GM06990 (cell line): ENCODE measurements at places on chromosomes 11 and 22.

- no peak for DNase-seq
Observed at GRCh38 chr11:103281301-103281700, 172.1 kb downstream of the DYNC2H1 start.

GRCh38 chr11:111637885-111638284 is 35.6 kb downstream of the SIK2 start:
- peak; percentile 18 for DNase-seq

DNA sequence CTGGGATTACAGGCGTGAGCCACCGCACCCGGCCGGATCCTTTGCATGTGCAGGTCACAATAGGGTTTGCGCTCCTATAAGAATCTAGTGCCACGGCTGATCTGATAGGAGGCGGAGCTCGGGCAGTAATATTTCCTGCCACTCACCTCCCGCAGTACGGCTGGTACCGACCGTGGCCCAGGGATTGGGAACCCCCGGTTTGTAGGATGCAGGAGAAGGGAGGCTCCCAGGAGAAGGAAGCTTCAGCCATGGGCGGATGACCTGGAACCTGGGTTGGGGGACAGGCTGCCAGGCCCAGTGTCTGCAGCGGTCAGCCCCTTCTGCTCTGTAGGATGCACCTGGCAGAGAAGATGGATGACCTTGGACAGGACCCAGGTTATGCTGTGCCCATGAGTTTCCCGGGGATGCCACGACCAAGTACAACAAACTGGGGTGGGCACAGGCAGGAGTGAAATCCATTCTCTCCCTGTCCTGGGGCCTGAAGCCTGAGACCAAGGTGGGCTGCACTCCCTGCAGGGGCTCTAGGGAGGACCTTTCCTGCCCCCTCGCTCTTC is 818.9 kb downstream of the BRD1 start:
- DNase-seq, result no peak

GRCh38 chr11:58617976-58618557 is 4.4 kb upstream of the CNTF start:
- DNase-seq, result no peak

DNA sequence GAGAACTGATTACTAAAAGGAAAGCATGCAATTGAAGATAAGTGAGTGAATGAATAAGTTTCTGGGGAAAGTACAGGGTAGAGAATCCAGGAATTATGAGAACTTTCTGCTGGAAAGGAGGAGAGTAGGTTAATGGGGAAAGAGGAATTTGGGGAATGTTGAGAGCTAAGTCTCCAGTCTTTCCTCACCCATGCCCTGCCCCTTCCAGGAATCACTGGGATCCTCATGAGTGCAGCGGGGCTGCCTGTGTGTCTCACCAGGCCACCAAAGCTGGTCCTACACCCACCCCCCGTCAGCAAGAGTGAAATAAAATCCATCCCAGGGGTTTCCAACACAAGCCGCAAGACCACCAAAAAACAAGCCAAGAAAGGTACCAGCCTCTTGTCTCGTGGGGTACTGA is 17.0 kb downstream of the DTX4 start:
- DNase-seq, result no peak

GRCh38 chr11:28245131-28245530 is 136.9 kb downstream of the METTL15 start:
- DNase-seq, result no peak

GRCh38 chr11:39367534-39367933 is 2091.9 kb downstream of the LRRC4C start:
- DNase-seq, result no peak

GRCh38 chr11:27423125-27423524 is 49.5 kb downstream of the LGR4 start:
- no peak for DNase-seq

- DNase-seq, result no peak
Observed at GRCh38 chr22:32646476-32646875, 155.0 kb upstream of the TIMP3 start.

DNA sequence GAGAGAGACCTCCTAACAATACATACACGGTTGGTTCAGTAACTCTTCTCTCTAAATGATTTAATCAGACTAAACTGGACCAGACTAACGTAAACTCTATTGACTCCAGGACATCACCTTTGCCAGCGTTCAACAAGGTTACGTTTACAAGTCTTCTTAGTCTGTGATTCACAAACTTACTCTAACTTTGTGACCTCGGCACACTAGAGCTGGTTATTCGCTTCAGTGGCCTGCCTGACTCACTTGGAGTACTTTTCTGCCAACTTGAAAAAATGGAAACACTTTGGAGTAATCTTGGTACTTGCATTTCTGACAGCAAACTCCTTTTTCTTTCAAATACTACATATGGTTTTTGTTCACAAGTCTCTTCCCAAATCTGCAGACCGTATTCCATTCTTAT is 26.2 kb downstream of the MTMR2 start:
- DNase-seq, result no peak

DNA sequence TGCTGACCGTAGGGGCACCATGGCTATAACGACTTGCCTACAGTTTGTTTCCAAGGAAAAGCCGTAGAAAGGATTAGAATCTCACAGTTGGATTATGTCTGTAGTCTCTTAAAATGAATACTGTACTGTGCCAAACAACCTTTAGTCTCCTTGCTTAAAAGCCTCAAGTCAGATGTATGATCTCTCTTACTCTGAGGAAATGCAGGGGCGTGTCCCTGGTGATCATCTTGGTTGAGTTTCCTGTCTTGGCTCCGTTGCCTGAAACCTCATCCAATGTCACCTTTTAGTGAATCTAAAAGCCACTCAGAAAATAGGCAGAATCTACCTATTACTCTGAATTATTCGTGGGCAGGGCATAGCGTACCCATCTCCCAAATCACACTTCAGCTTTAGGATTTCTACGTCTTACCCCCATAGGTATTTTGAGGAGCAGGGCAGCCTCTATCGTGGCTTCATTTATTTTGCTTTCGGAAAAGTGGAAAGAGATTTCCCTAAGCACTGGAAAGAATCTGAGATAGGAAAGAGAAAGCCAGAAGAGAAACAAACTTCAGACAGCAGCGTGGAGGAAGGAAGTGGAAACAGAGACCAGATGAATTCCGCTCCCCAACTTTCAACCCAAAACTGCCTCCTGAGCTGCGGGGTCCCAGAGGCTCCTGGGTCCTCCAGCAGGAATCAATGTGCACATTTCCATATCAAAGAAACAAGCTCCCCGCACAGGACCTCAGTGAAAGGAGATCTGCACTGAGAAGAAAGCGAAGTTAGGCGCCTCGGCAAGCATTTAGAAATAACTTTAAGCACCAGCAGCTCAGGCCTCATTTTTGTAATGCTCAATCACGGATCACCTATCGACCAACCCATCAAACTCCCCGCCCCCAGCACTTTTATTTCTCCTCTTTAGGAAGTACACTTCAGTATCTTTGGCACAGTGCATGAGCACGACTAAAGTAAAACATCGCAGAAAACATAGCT is 245.8 kb downstream of the ETS1 start:
- DNase-seq, result no peak

DNA sequence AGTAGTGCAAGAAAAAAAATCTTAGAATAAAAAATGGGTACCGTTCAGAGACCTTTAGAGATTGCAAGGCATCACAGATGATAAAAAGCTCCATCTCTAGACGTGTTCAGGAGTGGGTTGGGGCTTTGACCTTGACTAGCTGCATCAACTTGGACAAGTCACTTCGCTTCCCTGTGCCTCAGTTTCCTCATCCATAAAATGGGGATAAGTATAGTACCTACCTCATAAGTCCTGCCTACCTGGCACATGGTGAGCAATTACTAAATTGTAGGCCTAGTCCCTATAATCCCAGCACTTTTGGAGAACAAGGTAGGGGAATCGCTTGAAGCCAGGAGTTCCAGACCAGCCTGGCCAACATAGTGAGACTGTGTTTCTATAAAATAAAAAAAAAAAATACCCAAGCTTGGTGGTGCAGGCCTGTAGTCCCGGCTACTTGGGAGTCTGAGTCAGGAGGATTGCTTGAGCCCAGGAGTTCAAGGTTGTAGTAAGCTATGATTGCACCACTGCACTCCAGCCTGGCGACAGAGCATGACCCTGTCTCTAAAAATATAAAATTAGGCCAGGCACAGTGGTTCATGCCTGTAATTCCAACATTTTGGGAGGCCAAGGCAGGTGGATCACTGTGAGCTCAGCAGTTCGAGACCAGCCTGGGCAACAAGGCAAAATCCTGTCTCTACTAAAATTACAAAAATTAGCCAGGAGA is 6.0 kb upstream of the F2 start:
- DNase-seq, result no peak

DNA sequence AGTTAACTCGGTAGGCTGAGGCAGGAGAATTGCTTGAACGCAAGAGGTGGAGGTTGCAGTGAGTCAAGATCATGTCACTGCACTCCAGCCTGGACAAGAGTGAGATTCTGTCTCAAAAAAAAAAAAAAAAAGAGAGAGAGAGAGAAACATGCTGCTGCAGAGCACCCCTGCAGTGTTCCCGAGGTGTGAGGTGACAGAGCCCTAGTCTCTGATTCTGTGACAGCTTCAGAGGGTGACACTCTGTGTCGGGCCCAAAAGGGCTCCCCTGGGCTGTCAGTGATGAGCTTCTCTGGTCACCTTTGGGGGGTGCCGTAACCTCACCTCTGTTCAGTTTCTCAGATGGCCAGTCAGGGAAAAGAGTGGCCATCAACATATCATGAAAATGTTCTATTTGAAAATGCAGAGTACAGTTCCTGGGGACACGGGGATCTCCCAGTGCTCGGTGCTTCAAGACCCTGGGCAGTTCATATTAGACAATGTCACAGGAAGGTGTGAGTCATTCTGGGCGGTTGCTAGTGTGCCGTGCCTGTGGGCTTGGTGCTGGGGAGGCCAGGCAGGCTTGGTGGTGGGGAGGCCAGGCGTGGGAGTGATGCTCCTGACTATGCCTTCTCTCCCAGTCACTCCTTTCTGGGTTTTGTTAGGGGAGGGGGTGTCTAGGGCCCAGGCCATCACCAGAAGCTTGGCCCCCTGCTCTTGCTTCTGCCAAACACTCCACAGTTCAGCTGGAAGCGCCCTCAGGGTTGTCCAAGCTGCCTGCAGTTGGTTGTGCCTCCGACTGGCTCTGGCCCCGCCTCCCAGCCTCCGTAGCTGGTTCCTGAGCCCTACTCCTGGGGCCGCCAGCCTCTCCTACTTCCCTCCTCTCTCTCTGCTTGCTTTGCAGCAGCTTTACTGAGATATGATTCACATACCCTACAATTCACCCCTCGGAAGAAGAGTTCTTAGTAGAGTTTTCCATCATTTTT is 52.5 kb upstream of the CLDN5 start:
- DNase-seq, result peak; percentile 22

DNA sequence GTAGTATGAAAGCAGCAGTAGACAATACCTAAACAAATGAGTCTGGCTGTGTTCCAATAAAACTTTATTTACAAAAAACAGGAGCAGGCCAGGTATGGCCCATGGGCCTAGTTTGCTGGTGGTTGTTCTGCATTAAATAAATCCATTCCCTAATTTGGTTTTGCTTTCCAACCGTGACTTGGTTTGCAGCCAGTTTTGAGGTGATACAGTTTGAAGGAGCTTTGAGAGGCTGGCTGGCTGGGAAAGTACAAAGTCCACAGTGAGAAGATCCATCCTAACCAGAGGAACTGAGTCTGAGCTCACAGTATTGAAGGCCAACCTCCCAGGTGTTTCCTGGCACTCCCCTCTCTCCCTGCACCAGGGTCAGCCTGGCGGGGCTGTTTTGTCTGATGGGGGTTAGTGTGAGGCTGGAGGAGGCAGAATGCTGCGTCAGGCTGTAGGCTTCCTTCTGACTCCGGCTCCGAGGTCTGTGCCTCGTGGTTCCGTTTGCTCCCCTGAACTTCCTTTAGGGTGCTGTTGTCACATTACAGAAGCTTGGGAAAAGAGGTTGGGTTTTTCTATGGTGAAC is 129.5 kb downstream of the MICAL2 start:
- no peak for DNase-seq

DNA sequence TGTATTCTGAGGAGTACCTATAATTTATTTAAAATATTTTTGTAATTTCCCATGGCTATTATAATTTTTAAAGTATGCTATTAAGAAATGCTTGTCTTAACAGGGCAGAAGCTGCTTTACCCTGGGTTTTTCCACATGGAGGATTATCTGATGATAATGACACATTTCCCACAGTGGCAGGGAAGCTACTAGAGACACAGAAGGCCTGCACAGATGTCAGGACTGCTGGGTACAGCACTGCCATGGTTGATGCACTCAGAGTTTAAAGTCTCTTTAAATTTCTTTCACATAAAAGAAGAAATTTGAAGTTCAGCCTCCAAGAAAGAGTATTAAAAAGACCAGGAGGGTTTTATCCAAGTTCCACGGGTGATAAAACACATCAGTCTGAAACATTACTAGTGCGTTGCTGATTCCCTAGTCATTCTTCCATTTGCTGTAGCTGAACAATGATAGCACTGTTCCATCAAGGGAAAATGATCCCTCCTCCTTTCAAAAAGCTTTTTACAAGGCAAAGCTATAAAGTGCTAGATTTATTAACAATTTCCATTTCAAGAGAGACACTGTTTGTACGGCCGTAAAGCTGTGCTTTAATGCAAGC is 363.0 kb downstream of the CNTN5 start:
- no peak for DNase-seq

DNA sequence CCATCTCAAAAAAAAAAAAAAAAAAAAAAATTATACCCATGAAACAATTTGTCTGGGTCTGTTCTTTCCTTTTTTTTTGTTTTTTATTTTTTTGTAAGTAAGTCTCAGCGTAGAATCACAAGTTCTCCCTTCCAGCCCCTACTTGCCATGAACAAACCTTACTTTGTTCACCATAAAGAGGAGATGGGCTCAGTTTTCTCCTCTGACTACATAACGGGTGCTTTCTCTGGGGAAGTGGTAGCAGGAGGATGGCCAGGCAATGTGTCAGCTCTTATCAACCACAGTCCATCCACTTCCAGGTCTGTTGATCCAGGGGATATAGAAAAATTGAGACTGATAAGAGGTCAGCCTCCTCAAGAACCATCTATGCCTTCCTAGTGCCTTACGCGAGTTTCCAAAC is 11.0 kb downstream of the ASCC2 start:
- no peak for DNase-seq

DNA sequence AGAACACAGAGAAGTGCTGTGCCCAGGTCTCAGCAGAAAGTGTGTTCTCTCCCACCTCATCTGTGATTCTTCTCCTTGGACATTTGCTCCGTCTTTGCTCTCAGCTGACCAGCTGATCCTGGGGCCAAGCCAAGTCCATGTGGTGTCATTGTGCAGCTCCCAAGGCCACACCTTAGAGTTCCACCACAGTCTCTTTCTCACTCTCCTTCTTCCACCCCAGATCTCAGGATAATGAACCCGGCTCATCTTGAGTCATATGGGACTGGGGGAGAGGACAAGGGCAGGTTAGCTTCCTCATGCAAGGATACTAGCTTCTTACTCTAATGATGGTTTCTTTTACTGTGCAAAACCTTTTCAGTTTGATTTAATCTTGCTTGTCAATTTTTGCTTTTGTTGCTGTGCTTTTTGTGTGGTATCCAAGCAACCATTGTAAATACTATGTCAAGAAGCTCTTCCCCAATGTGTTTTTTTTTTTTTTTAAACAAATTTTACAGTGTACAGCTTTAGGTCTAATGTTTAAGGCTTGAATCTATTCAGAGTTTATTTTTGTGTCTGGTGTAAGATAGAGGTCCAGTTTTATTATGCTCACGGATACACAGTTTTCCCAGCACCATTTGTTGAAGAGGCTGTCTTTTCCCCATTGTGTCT is 75.0 kb upstream of the OR4B1 start:
- no peak for DNase-seq

DNA sequence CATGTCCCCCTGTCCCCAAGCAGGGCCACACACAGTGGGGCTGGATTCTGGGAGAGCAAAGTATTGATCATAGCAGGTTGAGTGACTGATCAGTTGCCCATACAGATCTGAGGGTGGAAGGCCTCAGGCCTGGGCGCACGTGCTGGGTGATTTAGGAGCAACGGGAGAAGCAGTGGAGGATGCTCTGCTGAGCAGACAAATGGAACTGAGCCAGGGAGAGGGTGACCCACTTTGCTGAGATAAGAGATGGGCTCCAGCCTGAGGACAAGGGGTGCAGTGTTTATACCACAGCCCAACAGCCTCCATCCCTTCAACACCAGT is 15.0 kb downstream of the GNAZ start:
- DNase-seq, result no peak
